Suprapubic skin (tissue), 4 donors: ENCODE measurements at places on chromosomes 16 and 17. TPM values are rescaled to one million over a fixed set of nuclear protein-coding genes. Genes with fewer than 3 reads are reported as not detected.

DNA sequence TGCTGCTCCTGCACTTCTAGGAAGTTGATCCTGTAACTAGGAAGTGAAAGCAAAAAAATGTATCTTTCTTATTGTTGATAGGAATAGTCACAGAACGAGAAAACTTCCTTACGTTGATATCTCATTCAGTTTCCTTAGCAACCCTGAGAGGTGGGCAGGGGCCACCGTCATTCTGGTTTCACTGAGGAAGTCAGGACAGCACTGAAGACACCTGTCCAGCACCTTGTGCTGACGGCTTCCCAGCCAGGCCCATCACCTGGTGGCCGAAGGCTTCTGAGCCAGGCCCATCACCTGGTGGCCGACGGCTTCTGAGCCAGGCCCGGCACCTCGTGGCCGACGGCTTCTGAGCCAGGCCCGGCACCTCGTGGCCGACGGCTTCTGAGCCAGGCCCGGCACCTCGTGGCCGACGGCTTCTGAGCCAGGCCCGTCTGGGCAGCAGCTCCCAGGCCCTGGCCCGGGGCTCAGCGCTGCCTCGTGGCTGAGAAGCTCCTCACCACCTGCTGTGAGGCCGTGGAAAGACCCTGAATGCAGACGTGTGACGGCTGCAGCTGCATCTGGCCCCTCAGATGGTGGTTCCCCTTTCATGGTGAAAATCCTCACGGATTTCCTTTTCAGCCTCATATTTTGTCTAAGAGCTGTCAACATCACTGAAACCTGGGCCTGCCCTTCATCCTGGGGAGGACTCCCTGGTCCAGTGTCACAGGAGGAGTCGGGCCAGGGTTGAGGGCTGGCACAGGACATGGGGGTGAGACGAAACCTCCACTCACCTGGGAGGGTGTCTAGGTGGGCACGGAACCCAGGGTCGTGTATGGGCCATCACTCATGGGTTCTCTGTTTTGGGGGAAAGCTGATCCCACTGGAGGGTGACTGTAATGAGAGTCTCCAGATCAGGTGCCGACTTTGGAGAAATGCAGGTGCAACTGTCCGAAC is 33.0 kb upstream of the ZNF750 start:
- DNase-seq = no peak

GRCh38 chr17:56319531-56319930 is 166.3 kb downstream of the ANKFN1 start:
- no peak for DNase-seq

- DNase-seq = no peak
Observed at GRCh38 chr16:49972280-49972679, 52.7 kb upstream of the CNEP1R1 start.

GRCh38 chr16:4465977-4466779 is 8.2 kb downstream of the NMRAL1 start:
- no peak for DNase-seq

- no peak for DNase-seq
Observed at GRCh38 chr17:66619206-66619605, 215.7 kb upstream of the CACNG5 start.

- no peak for DNase-seq
Observed at GRCh38 chr16:68695575-68695974, 41.5 kb upstream of the CDH1 start.

GRCh38 chr16:11009027-11009755 is 64.8 kb downstream of the CLEC16A start:
- no peak for DNase-seq

DNA sequence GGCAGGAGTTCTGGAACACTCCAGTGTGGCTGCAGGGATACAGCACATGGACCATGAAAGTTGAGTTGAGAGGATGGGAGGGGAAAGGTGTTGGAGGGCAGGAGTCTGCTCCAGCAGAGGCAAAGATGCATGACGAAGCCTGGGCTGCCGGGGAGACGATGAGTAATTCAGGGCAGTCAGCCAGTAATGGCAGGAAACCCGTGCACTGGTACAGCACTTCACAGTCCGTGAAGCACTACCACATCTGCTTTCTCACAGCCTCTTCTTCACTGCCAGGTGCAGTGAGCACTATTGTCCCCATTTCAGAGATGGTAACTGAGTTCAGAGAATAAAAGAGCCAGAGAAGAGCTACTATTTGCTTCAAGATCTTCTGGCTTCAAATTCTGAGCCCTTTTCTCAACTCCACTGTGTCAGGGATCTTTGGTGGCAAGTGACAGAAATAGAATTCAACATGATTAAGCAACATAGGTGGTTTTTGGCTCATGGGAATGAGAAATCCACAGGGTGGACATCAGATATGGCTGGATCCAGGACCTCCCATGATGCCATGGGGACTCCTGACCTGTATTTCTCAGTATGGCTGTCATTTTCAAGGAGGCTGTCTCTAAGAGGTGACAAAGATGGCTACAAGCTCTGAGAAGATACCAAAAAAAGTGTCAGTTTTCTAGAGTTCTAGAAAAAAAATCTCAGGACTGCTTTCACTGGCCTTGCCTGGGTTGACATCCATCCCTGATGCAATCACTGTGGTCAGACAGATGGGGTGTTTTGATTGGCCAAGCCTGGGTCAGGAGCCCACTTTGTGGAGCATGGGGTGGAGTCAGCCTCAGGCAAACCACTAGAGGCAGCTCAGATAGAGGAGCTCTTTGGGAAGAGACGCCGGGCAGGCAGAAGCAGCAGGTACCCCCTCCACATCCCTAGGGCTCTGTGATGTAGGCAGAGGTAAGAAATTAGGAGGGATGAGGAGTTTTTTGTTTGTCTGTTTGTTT is 24.7 kb downstream of the IL21R start:
- peak; percentile 50 for DNase-seq

- DNase-seq = no peak
Observed at GRCh38 chr17:37671028-37671823, 28.0 kb upstream of the DDX52 start.

DNA sequence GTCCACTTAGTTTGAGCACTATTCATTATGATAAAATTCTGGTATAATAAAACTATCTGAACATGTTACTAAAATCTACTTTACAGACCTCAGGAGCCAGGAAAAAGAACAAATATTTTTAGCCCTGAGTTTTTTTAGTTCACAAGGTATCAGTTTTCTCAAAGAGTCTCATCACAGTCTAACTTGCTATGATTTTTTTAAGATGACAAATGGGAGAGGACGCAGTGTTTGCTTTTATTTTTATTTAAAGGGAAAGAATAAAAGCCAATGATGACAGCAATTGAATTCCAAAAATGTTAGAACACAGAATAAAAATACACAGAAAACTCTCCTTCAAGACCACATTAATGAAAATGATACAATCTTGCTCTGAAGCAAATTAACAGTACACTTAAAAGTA is 7.4 kb downstream of the MED13 start:
- no peak for DNase-seq

DNA sequence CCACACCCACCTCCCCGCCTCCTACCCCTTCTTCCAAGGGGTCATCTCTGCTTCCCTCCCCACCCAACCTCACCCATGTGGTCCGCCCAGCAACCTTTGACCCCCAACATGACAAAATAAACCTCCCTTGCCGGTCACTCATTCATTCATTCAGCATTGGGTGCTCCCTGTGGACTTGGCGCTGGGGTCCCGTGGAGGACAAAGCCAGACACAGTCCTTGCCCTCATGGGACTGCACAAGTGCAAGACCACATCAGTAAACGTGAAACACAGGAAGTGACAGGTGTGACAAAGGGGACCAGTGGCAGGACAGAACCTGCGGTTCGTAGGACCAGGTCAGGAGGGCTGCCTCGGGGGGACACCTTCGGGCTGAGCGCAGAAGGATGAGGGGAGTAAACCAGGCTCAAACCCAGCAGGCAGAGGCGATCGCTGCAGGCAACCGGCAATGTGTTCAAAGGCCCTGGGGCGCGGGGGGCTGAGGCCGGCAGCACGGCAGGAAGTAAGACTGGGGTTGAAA is 185.4 kb downstream of the SEC14L1 start:
- peak; percentile 74 for DNase-seq

GRCh38 chr16:52364500-52364899 is 182.4 kb downstream of the TOX3 start:
- DNase-seq = no peak

DNA sequence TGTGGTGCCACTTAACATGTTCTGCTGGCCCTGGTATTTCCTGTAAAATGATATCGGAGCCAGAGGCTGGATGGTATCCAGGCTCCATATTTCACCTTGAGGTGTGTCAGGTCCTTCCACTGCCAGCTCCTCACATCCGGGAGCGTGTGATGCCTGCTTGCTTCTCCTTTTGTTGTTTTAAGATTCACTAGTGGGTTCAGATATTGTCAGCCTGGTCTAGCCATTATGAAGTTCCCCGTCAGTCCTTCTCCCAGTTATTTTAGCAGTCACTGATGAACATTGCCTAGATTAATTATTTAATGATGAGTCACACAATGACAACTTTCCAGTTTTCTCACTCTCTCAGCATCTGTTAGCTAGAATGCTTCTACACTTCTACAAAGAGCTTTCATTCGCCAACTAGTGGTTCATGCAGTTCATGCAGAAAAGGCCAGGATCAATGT is 11.3 kb downstream of the DNAAF1 start:
- DNase-seq = no peak

DNA sequence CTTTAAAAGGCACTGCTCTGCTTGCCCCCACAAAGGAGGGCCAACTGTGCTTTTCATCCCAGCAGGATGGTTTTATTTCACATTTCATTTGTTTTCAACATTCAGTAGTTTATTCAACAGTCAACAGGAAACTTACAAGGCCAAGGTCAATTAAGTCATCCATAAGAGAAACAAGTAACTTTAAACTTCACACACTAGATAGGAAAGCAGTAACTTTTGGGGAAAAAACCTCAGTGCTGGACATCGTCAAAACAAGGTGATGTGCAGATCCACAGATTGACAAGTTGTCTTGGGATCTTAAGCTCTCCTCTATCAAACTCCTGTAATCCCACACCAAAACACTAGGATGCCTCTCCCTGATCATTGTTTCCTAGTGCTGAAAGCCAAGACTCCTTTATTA is 18.5 kb downstream of the NFE2L1 start:
- DNase-seq = no peak

- no peak for DNase-seq
Observed at GRCh38 chr17:63916566-63917185, 2.0 kb downstream of the GH1 start.

DNA sequence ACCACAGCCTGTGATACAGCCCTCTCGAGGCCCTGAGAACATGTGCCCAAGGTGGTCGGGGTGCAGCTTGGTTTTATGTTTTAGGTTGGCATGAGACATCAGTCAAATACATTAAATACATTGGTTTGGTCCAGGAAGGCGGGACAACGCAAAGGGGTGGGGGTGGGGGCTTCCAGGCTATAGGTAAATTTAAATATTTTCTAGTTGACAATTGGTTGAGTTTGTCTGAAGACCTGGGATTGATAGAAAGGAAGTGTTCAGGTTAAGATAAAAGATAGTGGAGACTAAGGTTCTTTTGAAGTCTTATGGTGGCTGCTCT is 1.2 kb upstream of the ZKSCAN2 start:
- DNase-seq = no peak

- no peak for DNase-seq
Observed at GRCh38 chr16:65819136-65819898, 547.2 kb upstream of the CDH5 start.

The MT1H gene
- 1.9 TPM for total RNA-seq

The GRAPL gene
- 8.4 TPM for total RNA-seq

The FN3K gene
- total RNA-seq = 2.0 TPM

The PHAF1 gene
- 44.0 TPM for total RNA-seq

The AXIN2 gene
- 36.9 TPM for total RNA-seq

The WNT9B gene
- 3.7 TPM for total RNA-seq

The GLOD4 gene
- 102 TPM for total RNA-seq

The USH1G gene
- total RNA-seq = 3.7 TPM
